ENCODE measurements at places on chromosomes 3 and 15. TPM values are rescaled to one million over a fixed set of nuclear protein-coding genes. Genes with fewer than 3 reads are reported as not detected.

DNA sequence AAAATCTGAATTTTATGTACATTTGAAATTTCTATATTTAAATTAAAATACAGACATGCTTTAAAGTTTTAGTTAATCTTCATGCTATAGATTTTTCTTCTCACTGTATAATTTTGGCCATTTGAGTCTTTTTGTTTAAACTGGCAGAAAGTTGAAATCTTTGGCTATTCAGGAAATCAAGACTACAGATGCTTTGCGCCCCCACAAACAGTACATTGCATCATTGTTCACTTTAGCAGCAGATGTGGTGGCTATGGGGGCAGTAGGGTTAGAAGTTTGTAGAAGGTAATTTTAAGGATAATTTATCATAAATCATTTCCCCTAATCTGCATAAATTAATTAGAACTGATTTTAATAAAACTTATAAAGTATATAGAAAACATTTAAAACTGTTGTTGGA, 20.9 kb downstream of the SPPL2A start:
- DNase-seq, result no peak

DNA sequence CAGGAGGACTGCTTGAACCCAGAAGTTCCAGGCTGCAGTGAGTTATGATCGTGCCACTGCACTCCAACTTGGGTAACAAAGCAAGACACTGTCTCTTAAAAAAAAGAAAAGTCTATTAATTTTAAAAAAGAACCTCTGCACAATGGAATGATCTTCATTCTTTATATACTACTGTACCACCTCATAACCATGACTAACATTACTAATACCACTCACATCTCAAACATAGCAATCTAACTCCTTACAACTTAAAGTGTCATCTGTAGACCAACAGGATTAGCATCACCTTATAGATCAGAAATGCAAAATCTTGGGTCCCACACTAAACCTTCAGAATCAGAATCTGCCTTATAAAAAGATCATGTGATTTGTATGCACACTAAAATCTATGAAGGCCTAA, 48.8 kb upstream of the MAP4 start:
- DNase-seq, result no peak

DNA sequence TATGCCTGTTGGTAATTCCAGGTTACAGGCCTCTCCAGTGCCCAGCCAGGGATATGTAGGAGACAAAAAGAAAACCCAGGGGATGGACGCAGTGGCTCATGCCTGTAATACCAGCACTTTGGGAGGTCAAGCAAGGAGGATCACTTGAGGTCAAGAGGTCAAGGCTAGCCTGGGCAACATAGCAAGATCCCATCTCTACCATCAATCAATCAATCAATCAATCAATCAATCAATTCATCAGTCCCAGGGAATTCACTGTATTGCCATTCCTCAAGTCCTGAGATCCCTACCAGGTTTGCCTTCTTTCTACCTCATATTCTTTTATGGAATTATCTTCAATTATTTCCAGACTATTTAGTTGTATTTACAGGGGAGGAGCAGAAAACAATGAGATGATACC, 82.2 kb downstream of the DHX30 start:
- no peak for DNase-seq

Gene CD200R1
- 0.87 TPM for total RNA-seq

All from left ventricle myocardium superior (tissue), 1 donor.